Upper lobe of right lung (tissue), 1 donor: ENCODE measurements at places on chromosomes 5 and 9.
A peak's percentile ranks its signal among the peaks of the same experiment; 100 is the strongest.

DNA sequence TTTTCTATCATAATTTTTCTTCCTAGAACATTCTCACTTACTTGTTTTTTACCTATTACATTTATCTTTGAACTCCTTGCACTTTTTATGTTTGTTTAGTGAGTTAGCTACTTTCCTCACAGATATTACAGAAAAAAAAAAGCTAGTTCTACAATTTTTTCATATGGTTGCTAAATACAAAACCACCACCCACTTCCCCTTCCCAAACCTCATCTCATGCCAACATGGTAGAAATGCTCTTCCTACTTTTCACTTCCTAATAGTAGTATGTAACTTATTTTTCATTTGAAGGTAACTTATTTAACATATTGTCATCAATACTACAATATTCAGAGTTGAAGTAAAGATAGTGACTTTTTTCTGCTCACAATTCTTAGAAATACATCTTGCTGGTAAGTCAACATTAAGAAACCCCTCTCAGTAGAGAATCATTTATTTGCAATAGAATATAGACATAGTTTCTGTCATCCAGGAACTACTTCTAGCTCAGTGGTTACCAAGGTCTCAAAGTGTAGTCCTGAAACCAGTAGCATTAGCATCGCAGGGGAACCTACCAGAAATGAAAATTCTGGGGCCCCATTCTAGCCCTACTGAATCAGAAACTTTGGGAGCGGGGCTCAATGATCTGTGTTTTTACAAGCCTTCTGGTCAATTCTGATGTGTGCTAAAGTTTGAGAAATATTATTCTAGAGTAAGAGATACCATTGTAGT lies 1124.6 kb downstream of the DTWD2 start:
- H3K4me1 ChIP-seq = no peaks in the 10 kb centered on the region
- DNase-seq = no peak
- H3K36me3 ChIP-seq = no peaks in the 10 kb centered on the region

GRCh38 chr5:111668477-111669414 lies 88.2 kb downstream of the NREP start:
- H3K36me3 ChIP-seq = no peaks in the 10 kb centered on the region
- DNase-seq = no peak
- H3K4me3 ChIP-seq = no peak overlapping the region
- H3K27me3 ChIP-seq = no peaks in the 10 kb centered on the region
- H3K4me1 ChIP-seq = no peaks in the 10 kb centered on the region
- no peak overlapping the region for H3K27ac ChIP-seq

- H3K27ac ChIP-seq = peak overlapping the region; percentile 17
- DNase-seq = no peak
- H3K36me3 ChIP-seq = no peaks in the 10 kb centered on the region
These were observed 167.1 kb upstream of the RAI14 start for GRCh38 chr5:34488984-34489383.

DNA sequence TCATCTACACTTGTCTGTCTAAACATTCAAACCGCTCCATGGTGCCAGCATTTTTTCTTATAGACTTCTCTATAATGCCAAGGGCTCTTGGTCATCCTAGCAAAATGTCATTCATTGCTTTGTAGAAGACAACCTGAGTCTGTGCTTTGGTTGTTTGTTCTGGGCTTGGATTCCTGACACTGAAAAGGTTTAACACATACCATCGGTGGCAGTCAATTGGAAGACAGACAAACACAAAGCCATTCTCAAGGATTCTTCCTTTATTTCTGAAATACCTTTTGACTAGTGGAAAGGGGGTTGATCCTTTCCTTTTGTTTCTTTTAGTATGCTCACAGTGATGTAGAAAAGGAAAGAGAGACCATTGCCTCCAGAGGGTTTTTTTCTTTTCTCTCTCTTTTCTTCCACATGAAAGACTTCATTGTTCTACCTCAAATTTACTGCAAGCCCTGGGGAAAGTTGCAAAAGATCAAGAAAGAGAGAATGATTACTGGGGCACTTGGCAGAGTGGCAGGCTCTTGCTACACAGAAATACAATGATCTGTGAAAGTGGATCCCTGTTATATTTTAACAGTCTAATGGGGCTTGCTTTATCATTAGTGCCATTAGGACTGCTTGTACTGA lies 66.4 kb upstream of the TMC1 start:
- DNase-seq = no peak
- peaks cover 5% of the 10 kb centered on the region for H3K4me1 ChIP-seq
- no peaks in the 10 kb centered on the region for H3K36me3 ChIP-seq
- H3K4me3 ChIP-seq = no peak overlapping the region
- H3K27me3 ChIP-seq = no peaks in the 10 kb centered on the region

DNA sequence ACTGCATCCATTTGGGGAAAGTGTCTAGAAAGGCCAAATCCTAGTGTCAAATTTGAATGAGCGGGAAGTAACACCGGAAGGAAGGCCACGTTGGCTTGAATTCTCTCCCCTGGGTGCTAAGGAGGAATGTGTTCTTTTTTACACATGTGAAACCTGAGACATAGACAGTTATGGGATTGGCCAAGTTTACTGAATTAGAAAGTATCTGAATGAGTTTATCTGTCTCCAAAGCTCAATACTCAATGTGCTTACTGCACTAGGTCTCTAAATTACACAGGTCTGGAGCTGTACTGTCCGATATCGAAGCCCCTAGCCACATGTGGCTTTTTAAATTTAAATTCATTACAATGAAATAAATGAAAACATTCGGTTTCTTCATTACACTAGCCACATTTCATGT lies 6.0 kb downstream of the DMRT1 start:
- DNase-seq = no peak
- H3K4me1 ChIP-seq = no peaks in the 10 kb centered on the region
- H3K27ac ChIP-seq = no peak overlapping the region
- no peaks in the 10 kb centered on the region for H3K36me3 ChIP-seq
- H3K4me3 ChIP-seq = no peak overlapping the region
